Neuronal stem cell (in vitro differentiated cells): ENCODE measurements at places on chromosomes 12 and 14.
A peak's percentile ranks its signal among the peaks of the same experiment; 100 is the strongest.

- DNase-seq, result no peak
- H3K27me3 ChIP-seq, result no peaks in the 10 kb centered on the region
- H3K27ac ChIP-seq, result no peak overlapping the region
- H3K4me3 ChIP-seq, result no peak overlapping the region
- H3K36me3 ChIP-seq, result no peaks in the 10 kb centered on the region
- no peaks in the 10 kb centered on the region for H3K4me1 ChIP-seq
Observed at GRCh38 chr14:89600029-89600428, 183.0 kb upstream of the FOXN3 start.

- no peaks in the 10 kb centered on the region for H3K27me3 ChIP-seq
- H3K27ac ChIP-seq, result no peak overlapping the region
- no peak for DNase-seq
- H3K4me1 ChIP-seq, result no peaks in the 10 kb centered on the region
- no peak overlapping the region for H3K4me3 ChIP-seq
Observed at GRCh38 chr14:23939607-23940326, 13.8 kb upstream of the DHRS4 start.

GRCh38 chr12:77060883-77061240 is 4.5 kb downstream of the E2F7 start:
- DNase-seq, result no peak
- H3K36me3 ChIP-seq, result peaks cover 84% of the 10 kb centered on the region
- no peak overlapping the region for H3K27ac ChIP-seq
- H3K4me3 ChIP-seq, result no peak overlapping the region
- peaks cover 8% of the 10 kb centered on the region for H3K4me1 ChIP-seq
- no peaks in the 10 kb centered on the region for H3K27me3 ChIP-seq

- no peak overlapping the region for H3K27ac ChIP-seq
- H3K27me3 ChIP-seq, result no peaks in the 10 kb centered on the region
- DNase-seq, result no peak
- no peak overlapping the region for H3K4me3 ChIP-seq
Observed at GRCh38 chr12:49792976-49793580, 35.1 kb downstream of the NCKAP5L start.

GRCh38 chr14:22432348-22432976 is 156.6 kb downstream of the DAD1 start:
- no peak overlapping the region for H3K27ac ChIP-seq
- H3K27me3 ChIP-seq, result no peaks in the 10 kb centered on the region
- no peaks in the 10 kb centered on the region for H3K36me3 ChIP-seq
- peaks cover 23% of the 10 kb centered on the region for H3K4me1 ChIP-seq

GRCh38 chr14:101727611-101728366 is 33.7 kb upstream of the PPP2R5C start:
- H3K27me3 ChIP-seq, result no peaks in the 10 kb centered on the region
- peaks cover 4% of the 10 kb centered on the region for H3K4me1 ChIP-seq
- no peaks in the 10 kb centered on the region for H3K36me3 ChIP-seq
- H3K27ac ChIP-seq, result no peak overlapping the region

DNA sequence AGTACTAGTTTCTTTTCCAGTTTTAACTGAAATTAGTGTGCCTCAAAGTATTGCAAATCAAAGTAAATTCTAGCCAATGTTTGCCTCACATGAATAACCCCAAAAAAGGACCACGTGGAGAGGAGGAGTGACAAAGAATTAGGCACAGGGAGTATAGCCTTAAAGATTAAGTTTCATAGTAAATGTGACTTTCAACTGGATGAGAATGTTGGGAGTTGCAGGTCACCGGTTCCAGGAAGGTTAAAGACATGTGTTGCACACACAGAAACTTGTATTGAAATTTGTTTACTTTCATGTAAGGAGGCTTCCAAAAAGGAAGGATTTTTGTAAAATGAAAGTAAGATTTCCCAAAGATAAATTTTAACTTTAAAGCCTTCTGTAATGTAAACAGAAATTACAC is 89.1 kb upstream of the CCDC198 start:
- no peak for DNase-seq
- H3K4me1 ChIP-seq, result peaks cover 3% of the 10 kb centered on the region
- H3K4me3 ChIP-seq, result no peak overlapping the region
- no peak overlapping the region for H3K27ac ChIP-seq
- no peaks in the 10 kb centered on the region for H3K27me3 ChIP-seq

GRCh38 chr12:123488539-123489230 is 30.7 kb downstream of the SNRNP35 start:
- H3K36me3 ChIP-seq, result peaks cover 43% of the 10 kb centered on the region
- no peak overlapping the region for H3K4me3 ChIP-seq
- peak overlapping the region; percentile 75 for H3K27ac ChIP-seq
- H3K4me1 ChIP-seq, result peaks cover 9% of the 10 kb centered on the region
- no peaks in the 10 kb centered on the region for H3K27me3 ChIP-seq
- peak; percentile 15 for DNase-seq

- H3K27ac ChIP-seq, result no peak overlapping the region
- no peak for DNase-seq
- no peak overlapping the region for H3K4me3 ChIP-seq
- H3K4me1 ChIP-seq, result peaks cover 6% of the 10 kb centered on the region
- H3K36me3 ChIP-seq, result no peaks in the 10 kb centered on the region
Observed at GRCh38 chr12:114275932-114276785, 129.8 kb downstream of the TBX5 start.

DNA sequence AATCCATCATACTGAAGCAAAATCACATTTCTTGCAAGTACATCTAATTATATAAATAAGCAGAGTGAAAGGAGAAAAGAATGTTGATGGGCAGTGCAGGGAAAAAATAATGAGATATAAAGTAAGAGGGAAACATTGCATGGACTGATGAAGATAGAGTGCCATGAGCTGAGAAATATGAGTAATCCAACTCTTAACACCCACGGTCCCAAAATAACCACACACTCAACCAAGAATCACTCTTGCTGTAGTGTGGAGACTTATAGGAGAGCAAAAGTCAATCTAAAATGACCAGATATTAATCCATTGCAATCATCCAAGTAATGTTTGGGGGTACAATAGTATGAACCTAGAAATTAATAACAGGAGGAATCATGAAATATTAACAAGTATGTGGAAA is 40.2 kb downstream of the MYF5 start:
- no peaks in the 10 kb centered on the region for H3K4me1 ChIP-seq
- DNase-seq, result no peak
- no peaks in the 10 kb centered on the region for H3K27me3 ChIP-seq
- H3K36me3 ChIP-seq, result no peaks in the 10 kb centered on the region
- H3K27ac ChIP-seq, result no peak overlapping the region
- H3K4me3 ChIP-seq, result no peak overlapping the region

- H3K4me3 ChIP-seq, result no peak overlapping the region
- H3K27ac ChIP-seq, result no peak overlapping the region
- H3K27me3 ChIP-seq, result no peaks in the 10 kb centered on the region
- H3K36me3 ChIP-seq, result no peaks in the 10 kb centered on the region
- DNase-seq, result no peak
Observed at GRCh38 chr12:41606468-41607445, 418.6 kb downstream of the PDZRN4 start.

DNA sequence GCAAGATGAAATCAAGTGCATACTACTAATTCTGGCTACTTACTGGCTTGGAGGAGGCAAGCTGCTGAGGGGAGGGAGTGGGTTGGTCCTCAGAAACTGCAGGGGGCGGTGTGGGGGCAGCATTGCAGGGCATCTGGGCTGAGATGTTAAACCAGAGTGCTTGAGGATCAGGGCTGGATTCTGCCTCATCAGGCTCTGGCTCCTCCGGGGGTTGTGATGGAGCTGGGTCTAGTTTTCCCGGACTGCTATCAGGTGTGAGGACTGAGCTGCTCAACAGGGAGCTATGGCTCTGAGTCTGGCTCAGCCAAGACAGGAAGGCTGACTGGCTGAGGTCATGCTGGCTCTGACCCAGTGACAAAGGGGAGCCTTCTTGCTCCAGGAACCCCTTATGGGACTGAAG is 28.6 kb downstream of the BAZ2A start:
- no peak overlapping the region for H3K4me3 ChIP-seq
- H3K4me1 ChIP-seq, result no peaks in the 10 kb centered on the region
- no peaks in the 10 kb centered on the region for H3K27me3 ChIP-seq
- no peak overlapping the region for H3K27ac ChIP-seq

DNA sequence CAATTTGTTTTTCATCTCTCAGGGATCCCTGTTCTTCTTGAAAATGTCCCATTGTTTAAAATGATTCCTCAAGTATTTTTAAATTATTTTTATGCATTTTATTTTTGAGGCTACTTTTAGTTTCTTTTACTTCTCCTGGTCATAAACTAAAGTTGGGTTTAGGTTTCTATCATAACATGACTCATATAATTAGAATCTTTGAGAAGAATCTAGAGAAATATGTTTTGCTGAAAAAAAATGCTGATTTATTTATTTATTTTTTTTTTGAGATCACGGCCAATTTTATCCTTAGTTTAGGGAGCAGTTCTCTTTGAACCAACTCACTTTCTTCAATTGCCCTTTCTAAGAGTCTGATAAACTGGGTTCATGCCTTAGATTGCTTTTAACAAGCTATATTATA is 1157.1 kb downstream of the BCL11B start:
- no peak overlapping the region for H3K4me3 ChIP-seq
- H3K4me1 ChIP-seq, result no peaks in the 10 kb centered on the region
- H3K27me3 ChIP-seq, result no peaks in the 10 kb centered on the region
- no peak overlapping the region for H3K27ac ChIP-seq
- no peaks in the 10 kb centered on the region for H3K36me3 ChIP-seq

DNA sequence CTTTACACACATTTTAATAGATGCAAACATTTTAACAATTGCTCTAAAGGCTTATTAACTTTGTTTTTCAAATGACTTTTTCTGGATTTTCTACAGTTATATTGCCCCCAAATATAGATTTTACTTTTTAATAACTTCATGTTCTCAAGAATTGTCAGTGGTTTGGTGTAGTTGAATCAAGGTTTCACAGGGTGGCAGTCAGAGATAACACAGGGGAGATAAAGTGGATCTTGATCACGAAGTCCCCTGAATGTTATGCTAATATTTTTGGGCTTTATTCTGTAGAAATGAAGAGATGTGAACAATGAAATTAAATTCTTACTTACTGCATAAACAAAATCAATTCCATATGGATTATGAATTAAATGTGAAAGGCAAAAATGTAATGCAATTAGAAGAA is 248.1 kb downstream of the AEBP2 start:
- peaks cover 4% of the 10 kb centered on the region for H3K4me1 ChIP-seq
- no peak overlapping the region for H3K27ac ChIP-seq
- no peak overlapping the region for H3K4me3 ChIP-seq
- DNase-seq, result no peak

GRCh38 chr14:29687866-29688265 is 239.8 kb downstream of the PRKD1 start:
- no peaks in the 10 kb centered on the region for H3K27me3 ChIP-seq
- DNase-seq, result no peak
- no peak overlapping the region for H3K4me3 ChIP-seq
- no peak overlapping the region for H3K27ac ChIP-seq
- no peaks in the 10 kb centered on the region for H3K36me3 ChIP-seq
- H3K4me1 ChIP-seq, result no peaks in the 10 kb centered on the region

- no peaks in the 10 kb centered on the region for H3K4me1 ChIP-seq
- H3K27me3 ChIP-seq, result no peaks in the 10 kb centered on the region
- H3K4me3 ChIP-seq, result no peak overlapping the region
- H3K36me3 ChIP-seq, result no peaks in the 10 kb centered on the region
Observed at GRCh38 chr14:62314871-62315270, 552.7 kb downstream of the SNAPC1 start.

DNA sequence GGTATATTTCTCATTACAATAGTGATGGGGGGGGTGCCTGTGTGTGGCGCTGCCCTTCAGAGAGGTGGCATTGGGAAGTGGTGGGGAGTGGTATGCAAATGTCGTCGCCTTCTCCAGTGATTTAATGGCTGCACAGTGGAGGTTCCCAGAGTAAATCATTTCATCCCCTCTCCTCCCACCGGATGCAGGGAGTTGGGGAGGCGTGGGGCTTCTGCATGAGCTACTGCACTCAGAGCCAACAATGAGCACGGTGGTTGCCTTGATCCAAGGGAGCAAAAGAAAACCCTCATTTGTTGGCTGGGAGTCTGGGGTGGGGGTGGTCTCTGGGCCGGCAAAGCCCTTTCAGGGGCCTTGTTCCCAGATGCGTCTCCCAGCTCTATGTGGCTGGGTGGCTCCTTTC is 124.3 kb downstream of the AACS start:
- no peaks in the 10 kb centered on the region for H3K27me3 ChIP-seq
- no peaks in the 10 kb centered on the region for H3K36me3 ChIP-seq
- H3K4me3 ChIP-seq, result no peak overlapping the region
- H3K27ac ChIP-seq, result no peak overlapping the region
- peaks cover 31% of the 10 kb centered on the region for H3K4me1 ChIP-seq

GRCh38 chr12:110869026-110869425 is 22.2 kb downstream of the CCDC63 start:
- no peaks in the 10 kb centered on the region for H3K4me1 ChIP-seq
- H3K27me3 ChIP-seq, result no peaks in the 10 kb centered on the region
- H3K4me3 ChIP-seq, result no peak overlapping the region
- DNase-seq, result no peak
- no peak overlapping the region for H3K27ac ChIP-seq
